T-helper 9 cell (primary cell): ENCODE measurements at places on chromosomes 1 and 21.

- DNase-seq, result no peak
Observed at GRCh38 chr1:225388372-225388771, 39.5 kb downstream of the LBR start.

DNA sequence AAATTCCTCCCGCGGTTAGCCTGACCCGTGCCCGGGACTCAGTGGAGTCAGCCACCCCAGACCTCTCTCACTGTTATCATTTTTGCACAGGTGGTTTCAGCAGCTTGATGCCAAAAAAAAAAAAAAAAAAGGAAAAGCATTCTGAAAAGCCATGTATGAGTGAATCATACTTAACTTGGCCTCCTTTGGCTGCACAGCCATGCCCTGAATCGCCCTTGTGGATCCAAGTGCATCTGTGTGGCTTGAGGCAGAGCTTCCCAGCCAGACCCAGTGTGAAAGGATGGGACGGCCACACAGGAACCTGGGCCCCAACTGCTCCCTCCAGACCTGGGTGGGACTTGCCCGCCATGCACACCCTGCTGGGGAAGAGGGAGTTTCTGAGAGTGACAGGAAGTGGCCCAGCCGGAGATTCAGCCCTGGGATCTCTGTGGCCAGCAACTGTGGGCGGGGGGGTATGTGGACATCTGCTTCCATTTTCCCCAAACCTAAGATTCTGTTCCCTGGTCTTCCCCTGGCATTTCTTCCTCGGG is 8.6 kb downstream of the YBEY start:
- no peak for DNase-seq

GRCh38 chr1:231069333-231069732 is 29.3 kb upstream of the FAM89A start:
- DNase-seq, result no peak

- no peak for DNase-seq
Observed at GRCh38 chr1:26318338-26319064, 743 bp downstream of the CD52 start.

GRCh38 chr1:1393428-1393827 is 5.7 kb downstream of the CCNL2 start:
- DNase-seq, result no peak

GRCh38 chr1:167294528-167294927 is 73.8 kb downstream of the POU2F1 start:
- DNase-seq, result no peak

GRCh38 chr1:205255941-205256780 is 28.4 kb downstream of the TMCC2 start:
- DNase-seq, result peak; percentile 80

DNA sequence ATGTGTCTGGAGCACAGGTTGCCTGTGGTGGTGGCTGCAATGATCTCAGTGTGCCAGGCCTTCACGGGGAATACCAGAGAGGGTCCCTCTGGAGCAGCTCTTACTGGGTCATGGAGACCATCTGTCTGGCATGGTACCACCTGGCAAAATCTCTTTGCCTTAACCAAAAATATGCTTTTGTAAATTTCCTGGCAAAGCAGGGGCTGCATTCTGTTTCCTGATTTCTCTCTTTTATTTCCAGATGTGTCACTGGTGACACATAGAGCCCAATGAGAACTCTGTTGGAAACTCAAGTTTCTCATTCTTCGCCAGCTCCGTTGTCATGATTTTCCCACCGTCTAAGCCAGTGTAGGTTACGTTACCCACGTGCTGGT is 136.5 kb downstream of the FGGY start:
- DNase-seq, result no peak

DNA sequence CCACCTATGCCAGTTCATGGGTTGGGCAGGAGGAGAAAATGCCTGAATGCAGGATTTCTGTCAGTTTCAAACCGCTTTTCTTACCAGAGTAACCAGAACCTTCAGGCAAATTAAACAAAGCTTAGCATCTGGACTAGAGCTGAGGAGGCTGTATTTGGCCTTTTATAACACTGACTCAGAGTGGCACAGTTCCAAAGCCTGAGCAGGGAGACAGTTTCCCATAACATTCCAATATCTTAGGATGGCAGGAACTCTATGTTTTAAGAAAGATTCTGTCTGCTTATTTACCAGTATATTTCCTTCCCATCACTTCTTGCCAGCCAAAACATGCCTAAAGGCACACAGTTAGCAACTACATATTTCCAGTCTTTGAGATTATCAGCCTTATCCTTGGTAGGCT is 46.8 kb downstream of the UBR4 start:
- DNase-seq, result no peak

- peak; percentile 11 for DNase-seq
Observed at GRCh38 chr1:89631816-89632656, 884 bp upstream of the LRRC8C start.

- no peak for DNase-seq
Observed at GRCh38 chr1:226217273-226217672, 6.2 kb upstream of the MIXL1 start.

GRCh38 chr21:33732038-33732437 is 89.7 kb downstream of the ITSN1 start:
- no peak for DNase-seq

GRCh38 chr1:59007429-59007819 is 223.6 kb upstream of the JUN start:
- no peak for DNase-seq

- peak; percentile 11 for DNase-seq
Observed at GRCh38 chr1:200628223-200628881, 7.8 kb upstream of the KIF14 start.

DNA sequence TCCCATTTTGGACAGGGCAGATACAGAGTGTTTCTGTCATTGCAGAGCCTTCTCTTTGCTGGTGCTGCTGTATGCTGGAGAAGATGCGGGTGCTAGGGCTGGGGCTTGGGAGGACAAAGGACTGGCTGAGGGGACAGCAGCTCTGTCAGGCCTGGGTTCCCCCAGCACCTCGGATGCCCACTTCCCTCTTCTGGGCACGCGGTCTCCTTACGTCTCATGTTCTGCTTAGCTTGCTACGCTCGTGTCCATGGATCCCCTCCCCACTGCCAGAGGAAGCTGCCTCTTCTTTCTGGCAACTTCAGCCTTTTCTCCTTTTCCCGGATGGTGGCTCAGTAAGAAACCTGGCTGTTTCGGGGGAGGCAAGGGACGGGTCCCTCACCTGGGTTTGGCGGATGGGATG is 75.7 kb downstream of the ARHGEF10L start:
- no peak for DNase-seq

- DNase-seq, result no peak
Observed at GRCh38 chr21:45033791-45034555, 40.4 kb upstream of the ADARB1 start.

- DNase-seq, result no peak
Observed at GRCh38 chr1:64192290-64192689, 11.1 kb upstream of the UBE2U start.

- DNase-seq, result no peak
Observed at GRCh38 chr1:24426744-24427544, 11.3 kb downstream of the NIPAL3 start.

GRCh38 chr1:163922743-163923201 is 601.0 kb downstream of the NUF2 start:
- no peak for DNase-seq

GRCh38 chr21:35350965-35351364 is 301.9 kb upstream of the RUNX1 start:
- DNase-seq, result no peak

GRCh38 chr1:42846257-42847110 is at the start of gene ZNF691:
ZNF691 (plus strand) TSS chr1:42846613; CDS start chr1:42849659, 3,046 bp downstream.
- peak; percentile 80 for DNase-seq

GRCh38 chr1:116128664-116129063 is 17.5 kb downstream of the MAB21L3 start:
- DNase-seq, result no peak

DNA sequence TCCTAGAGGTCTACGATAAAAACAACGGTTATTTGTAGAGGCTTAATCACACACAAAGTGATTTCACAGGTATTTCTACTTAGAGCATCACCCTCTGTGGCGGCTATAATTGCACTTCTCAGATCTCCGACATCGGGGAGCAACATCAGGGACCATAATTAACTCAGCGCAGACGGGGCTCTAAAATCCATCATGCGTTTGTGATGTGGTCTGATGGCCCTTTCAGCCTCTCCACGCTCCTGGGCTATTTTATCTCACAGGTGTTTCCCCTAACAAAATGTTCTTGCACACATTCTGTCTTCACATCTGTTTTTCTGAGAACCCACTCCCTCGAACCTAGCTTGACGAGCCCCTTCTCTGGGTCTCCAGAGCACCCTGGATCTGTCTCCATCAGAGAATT is 146.3 kb upstream of the DUSP10 start:
- DNase-seq, result no peak

GRCh38 chr1:214476229-214476985 is 75.0 kb downstream of the PTPN14 start:
- no peak for DNase-seq
